ENCODE measurements at places on chromosomes 2 and 18. TPM values are rescaled to one million over a fixed set of nuclear protein-coding genes. Genes with fewer than 3 reads are reported as not detected.

DNA sequence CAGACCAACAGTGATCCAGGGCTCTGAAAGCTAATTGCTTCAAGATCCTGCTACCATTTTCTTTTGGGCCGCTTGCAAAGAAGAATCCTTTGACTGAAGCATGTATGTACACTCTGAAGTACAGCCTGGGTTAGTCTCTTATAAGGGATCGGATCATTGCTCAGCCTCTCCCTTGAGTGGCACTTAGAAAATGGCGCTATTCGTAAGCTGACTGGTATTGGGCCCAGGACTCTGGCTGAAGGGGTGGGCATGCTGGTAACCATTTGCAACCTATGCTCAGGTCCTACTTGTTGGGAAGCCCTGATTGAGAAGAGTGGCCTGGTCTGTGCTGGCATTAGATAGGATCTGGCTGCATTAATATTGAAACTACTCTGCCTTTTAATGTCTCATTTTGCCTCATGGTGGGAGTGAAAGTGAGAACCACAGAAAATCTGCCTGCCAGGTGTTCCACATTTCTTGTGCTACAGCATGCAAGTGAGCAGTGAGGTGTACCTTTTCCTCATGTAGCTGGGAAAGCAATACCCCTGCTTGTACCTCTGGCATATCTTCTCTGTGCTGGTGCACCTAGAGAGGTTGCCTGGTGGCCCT, 661 bp upstream of the MGAT5 start:
- no peak overlapping the region for H3K27ac ChIP-seq
- no peak overlapping the region for H3K4me3 ChIP-seq
- H3K36me3 ChIP-seq: no peaks in the 10 kb centered on the region
- DNase-seq: no peak
- no peaks in the 10 kb centered on the region for H3K4me1 ChIP-seq
- H3K27me3 ChIP-seq: no peaks in the 10 kb centered on the region

DNA sequence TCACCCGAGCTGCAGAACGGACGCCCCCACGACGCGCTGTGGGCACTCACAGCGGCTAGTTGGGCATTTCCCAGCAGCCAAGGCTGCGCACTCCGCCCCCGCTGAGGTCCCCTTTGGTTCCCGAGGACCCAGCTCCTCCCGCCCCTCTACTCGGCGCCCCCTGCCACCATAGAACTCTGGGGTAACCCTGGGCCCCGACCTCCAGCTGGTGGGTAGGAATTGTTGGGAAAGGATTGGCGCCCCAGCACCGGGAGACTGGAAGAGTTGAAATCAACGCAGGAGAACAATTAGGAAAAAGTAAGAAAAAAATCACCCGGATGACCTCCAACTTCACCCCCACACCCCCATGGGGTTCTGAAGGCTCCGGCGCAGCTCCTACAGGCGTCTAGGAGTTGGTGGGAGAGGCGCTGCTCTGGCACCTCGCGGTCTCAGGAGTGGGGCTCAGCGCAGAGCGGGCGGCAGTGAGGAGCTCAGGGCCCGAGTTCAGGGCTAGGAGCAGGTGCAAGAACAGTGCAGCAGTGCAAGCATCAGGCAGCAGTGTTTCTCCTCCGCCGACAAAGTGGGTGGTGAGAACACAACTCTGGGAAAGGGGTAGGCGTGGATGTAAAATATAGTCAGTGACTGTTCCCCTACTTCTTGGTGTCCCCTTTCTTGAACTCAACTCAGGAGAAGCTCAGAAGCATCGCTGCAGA, 14.0 kb downstream of the POU3F3 start:
- no peak overlapping the region for H3K4me3 ChIP-seq
- DNase-seq: no peak
- no peaks in the 10 kb centered on the region for H3K4me1 ChIP-seq
- peaks cover 97% of the 10 kb centered on the region for H3K27me3 ChIP-seq
- H3K36me3 ChIP-seq: no peaks in the 10 kb centered on the region
- H3K27ac ChIP-seq: no peak overlapping the region

- no peaks in the 10 kb centered on the region for H3K27me3 ChIP-seq
- no peak for DNase-seq
- no peak overlapping the region for H3K4me3 ChIP-seq
- no peaks in the 10 kb centered on the region for H3K4me1 ChIP-seq
- H3K27ac ChIP-seq: no peak overlapping the region
Observed at GRCh38 chr2:205612636-205613035, 69.7 kb upstream of the NRP2 start.

- H3K4me1 ChIP-seq: no peaks in the 10 kb centered on the region
- no peak overlapping the region for H3K27ac ChIP-seq
- no peak overlapping the region for H3K4me3 ChIP-seq
- H3K36me3 ChIP-seq: no peaks in the 10 kb centered on the region
Observed at GRCh38 chr2:119914266-119914665, 98.6 kb upstream of the EPB41L5 start.

DNA sequence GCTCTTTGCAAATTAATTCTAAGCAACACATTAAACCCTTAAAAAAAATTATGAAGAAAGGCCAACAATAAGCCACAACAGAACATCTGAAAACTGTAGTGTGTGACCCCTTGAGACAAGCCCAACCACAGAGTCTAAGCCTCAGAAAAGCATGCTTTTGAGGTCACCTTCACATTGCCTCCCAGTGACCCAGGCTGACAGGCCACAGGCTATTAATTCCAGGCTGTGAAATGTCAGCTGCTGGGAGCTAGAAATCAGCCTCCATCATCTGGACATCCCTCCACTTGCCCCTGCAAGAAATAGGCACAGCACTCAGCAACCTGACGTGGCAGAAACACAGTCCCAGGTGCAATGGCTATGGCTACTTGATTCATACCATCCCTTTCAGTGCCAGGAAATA, 179.4 kb upstream of the ZFP36L2 start:
- DNase-seq: no peak
- no peak overlapping the region for H3K27ac ChIP-seq
- H3K4me1 ChIP-seq: no peaks in the 10 kb centered on the region
- H3K36me3 ChIP-seq: no peaks in the 10 kb centered on the region
- H3K27me3 ChIP-seq: no peaks in the 10 kb centered on the region

GRCh38 chr18:33469699-33470098, 29.2 kb upstream of the CCDC178 start:
- H3K27me3 ChIP-seq: no peaks in the 10 kb centered on the region
- no peak overlapping the region for H3K4me3 ChIP-seq
- DNase-seq: no peak
- H3K4me1 ChIP-seq: no peaks in the 10 kb centered on the region
- H3K27ac ChIP-seq: no peak overlapping the region

- H3K4me1 ChIP-seq: no peaks in the 10 kb centered on the region
- H3K4me3 ChIP-seq: no peak overlapping the region
- DNase-seq: no peak
- no peak overlapping the region for H3K27ac ChIP-seq
- no peaks in the 10 kb centered on the region for H3K27me3 ChIP-seq
Observed at GRCh38 chr2:106161938-106162820, 31.9 kb downstream of the UXS1 start.

DNA sequence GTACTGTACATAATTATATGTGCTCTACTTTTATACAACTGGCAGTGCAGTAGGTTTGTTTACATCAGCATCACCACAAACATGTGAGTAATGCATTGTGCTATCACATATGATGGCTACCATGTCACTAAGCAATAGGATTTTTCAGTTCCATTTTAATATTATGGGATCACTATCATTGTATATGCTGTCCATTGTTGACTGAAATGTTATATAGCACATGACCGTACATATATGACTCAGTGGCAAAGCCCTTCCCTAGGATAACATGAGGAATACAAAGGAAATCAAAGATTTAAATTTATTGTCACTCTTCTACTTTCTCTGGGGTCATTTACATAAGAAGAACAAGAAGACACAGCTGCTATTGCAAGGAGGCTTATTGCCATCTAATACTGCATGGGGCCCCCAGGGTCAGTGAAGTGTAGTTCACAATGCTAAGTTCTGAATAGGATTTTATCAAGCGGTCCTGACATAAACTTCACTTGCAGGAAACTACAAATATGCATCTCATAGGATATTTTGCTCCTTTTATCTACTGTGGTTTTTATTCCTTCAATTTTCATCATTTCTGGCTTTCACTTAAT, 21.8 kb downstream of the PDE1A start:
- no peak for DNase-seq
- H3K27ac ChIP-seq: no peak overlapping the region
- H3K27me3 ChIP-seq: no peaks in the 10 kb centered on the region
- no peaks in the 10 kb centered on the region for H3K4me1 ChIP-seq
- H3K4me3 ChIP-seq: no peak overlapping the region

GRCh38 chr2:54143780-54144179, 28.4 kb downstream of the ACYP2 start:
- H3K4me1 ChIP-seq: no peaks in the 10 kb centered on the region
- H3K36me3 ChIP-seq: no peaks in the 10 kb centered on the region
- H3K27me3 ChIP-seq: no peaks in the 10 kb centered on the region
- DNase-seq: no peak
- no peak overlapping the region for H3K27ac ChIP-seq

DNA sequence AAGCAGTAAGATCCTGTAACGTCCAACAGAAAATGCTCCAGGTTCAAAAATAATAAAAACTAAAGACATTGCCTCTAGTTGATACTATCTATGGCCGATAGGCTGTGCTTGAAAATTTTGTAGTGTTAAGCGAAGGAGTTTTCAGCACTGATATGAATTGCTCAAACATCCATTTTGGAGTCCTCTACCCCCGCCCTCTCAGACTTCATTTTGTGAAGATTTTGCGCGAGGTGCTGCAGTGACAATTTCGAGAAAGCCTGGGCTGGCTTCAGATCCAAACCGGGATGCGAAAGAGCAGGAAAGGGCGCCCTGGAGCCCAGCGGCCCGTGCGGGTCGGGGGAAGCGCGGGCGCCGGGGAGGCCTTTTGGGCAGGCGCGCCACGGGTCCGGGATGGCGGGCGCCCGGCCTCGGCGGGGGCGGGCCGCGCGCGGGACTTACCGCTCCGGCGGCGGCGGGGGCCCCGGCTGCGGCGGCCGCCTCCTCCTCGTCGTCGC, 1.8 kb downstream of the SP3 start:
- H3K27me3 ChIP-seq: no peaks in the 10 kb centered on the region
- H3K4me3 ChIP-seq: peak overlapping the region; percentile 98
- H3K36me3 ChIP-seq: no peaks in the 10 kb centered on the region
- no peaks in the 10 kb centered on the region for H3K4me1 ChIP-seq
- peak overlapping the region; percentile 99 for H3K27ac ChIP-seq

DNA sequence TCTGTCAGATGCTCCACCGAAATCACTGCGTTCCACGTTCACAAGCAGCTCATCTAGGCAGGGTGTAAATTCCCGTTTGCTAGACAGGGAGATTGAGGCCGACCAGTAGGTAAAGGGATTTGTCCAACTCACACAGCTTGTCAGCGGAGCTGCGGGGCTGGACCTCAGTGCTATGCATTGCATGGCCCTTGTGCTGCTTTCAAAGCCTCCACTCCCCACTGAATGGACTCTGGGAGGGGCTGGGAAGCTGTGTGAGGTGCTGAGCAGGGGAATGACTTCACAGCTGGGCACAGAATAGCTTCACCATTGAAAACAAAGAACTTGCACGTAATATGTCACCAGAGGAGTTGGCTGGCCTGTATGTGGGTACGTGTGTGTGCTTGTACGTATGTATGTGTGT, 21.4 kb downstream of the CELF4 start:
- H3K4me1 ChIP-seq: no peaks in the 10 kb centered on the region
- no peak overlapping the region for H3K27ac ChIP-seq
- no peak for DNase-seq
- H3K36me3 ChIP-seq: no peaks in the 10 kb centered on the region
- H3K27me3 ChIP-seq: no peaks in the 10 kb centered on the region

DNA sequence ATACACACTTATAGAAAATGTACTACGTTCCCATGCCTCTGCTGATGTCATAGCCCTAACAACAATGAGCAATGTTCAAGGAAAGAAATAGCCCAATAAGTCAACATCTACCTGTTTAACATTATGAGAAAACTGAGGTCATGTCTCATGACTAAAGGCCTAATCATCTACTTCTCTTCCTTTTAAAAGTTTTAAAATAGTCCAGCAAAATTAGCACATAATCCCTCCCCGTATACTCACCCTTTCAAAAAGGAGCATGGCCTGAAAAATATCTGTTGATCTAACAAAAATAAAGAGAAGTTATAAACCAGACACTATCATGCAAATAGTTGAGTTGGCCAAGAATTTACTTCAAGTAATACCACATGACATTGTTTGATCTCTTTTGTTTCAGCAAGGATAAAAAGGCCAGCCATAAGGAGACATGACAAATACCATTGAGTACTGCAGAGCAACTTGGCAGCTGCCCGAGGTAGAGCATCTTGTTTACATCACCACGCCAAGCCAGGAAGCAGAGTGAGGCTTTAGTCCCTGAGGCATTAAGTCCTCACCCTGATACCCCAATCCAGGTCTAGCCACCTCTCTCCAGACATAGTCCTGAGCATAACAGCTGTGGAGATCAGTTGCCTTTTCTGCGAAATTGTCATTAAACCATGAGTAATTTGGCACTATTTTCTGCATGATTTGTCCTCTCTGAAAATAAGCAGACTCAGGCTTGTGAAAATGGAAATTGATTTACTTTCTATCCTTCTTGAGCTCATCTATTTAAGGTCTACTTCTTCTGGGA, 137.4 kb upstream of the ETAA1 start:
- H3K36me3 ChIP-seq: no peaks in the 10 kb centered on the region
- no peaks in the 10 kb centered on the region for H3K4me1 ChIP-seq
- no peak overlapping the region for H3K4me3 ChIP-seq
- H3K27me3 ChIP-seq: no peaks in the 10 kb centered on the region

- no peaks in the 10 kb centered on the region for H3K27me3 ChIP-seq
- DNase-seq: no peak
- no peak overlapping the region for H3K4me3 ChIP-seq
- no peaks in the 10 kb centered on the region for H3K36me3 ChIP-seq
- no peak overlapping the region for H3K27ac ChIP-seq
Observed at GRCh38 chr2:207224791-207225482, 59.2 kb upstream of the KLF7 start.

DNA sequence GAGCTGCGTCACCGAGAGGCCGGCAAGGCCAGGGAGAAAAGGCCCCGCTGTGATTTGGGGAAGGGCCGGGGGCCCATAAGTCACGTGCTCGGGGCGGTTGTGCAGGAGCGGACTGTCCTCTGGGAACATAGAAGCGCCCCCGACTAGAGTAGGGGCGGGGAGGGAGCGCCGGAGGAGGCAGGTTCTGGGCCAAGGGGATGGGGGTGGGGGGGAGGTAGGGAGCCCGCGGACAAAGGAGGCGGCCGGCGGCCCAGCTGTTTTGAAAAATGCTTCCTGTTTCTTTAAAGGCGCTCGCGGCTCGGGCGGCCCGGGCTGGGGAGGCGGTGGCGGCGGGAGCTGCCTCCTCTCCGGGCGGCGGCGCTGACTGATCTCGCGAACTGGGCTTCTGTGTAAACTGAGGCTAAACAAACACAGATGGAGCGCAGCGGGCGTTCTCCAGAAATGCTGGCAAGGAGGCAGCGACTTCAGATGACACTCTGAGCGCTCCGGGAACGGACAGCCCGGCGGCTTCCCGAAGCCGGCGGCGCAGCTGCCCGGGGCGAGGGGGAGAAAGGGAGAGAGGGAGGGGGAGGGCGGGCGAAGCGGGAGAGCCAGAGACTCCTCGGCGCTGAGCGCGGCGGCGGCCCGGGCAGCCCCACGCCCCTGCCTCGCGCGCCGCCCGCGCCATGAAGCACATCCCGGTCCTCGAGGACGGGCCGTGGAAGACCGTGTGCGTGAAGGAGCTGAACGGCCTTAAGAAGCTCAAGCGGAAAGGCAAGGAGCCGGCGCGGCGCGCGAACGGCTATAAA, at the start of gene ATOH8:
ATOH8 (plus strand) TSS at position 467 of the 788 bp plus-strand sequence; CDS start at position 666, 199 bp downstream.
- peak within 1 kb of the TSS; percentile 99 for H3K4me3 ChIP-seq
- H3K4me1 ChIP-seq: peaks cover 4% of the 10 kb centered on the region
- no peaks in the 10 kb centered on the region for H3K36me3 ChIP-seq
- H3K27me3 ChIP-seq: no peaks in the 10 kb centered on the region
- H3K27ac ChIP-seq: peak within 1 kb of the TSS; percentile 54

REG1A gene
- total RNA-seq: not detected

C2orf72 gene
- 7.2 TPM for total RNA-seq

PAX8 gene
- total RNA-seq: 1.0 TPM

TRIM43 gene
- total RNA-seq: not detected

TMEM247 gene
- not detected for total RNA-seq

GALNT5 gene
- total RNA-seq: 0.16 TPM

Measured in breast epithelium (tissue), 4 donors.